Substantia nigra (tissue), 51 donors: ENCODE measurements at places on chromosomes 7 and 10.

- DNase-seq = no peak
Measured at GRCh38 chr7:77270094-77270480, 70.5 kb upstream of the FGL2 start.

DNA sequence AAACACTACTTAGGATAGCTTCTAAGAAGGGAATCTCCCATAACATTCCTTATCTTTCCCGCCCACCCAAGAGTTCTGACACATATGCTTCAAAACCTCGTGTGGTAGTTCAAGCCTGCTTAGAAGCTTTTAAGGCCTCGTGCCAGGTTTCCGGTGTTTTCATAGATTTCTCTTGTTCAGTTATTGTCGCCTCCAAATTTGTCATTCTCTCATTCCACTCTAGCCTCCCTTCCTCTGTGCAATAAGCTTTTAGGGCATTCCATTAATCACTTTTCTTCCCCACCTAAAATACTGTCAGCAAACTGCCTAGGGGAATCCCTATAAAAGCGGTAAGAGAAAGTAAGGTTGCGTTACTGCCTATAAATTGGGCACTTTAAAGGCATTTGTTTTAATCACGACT is 718 bp upstream of the BPGM start:
- no peak for DNase-seq

DNA sequence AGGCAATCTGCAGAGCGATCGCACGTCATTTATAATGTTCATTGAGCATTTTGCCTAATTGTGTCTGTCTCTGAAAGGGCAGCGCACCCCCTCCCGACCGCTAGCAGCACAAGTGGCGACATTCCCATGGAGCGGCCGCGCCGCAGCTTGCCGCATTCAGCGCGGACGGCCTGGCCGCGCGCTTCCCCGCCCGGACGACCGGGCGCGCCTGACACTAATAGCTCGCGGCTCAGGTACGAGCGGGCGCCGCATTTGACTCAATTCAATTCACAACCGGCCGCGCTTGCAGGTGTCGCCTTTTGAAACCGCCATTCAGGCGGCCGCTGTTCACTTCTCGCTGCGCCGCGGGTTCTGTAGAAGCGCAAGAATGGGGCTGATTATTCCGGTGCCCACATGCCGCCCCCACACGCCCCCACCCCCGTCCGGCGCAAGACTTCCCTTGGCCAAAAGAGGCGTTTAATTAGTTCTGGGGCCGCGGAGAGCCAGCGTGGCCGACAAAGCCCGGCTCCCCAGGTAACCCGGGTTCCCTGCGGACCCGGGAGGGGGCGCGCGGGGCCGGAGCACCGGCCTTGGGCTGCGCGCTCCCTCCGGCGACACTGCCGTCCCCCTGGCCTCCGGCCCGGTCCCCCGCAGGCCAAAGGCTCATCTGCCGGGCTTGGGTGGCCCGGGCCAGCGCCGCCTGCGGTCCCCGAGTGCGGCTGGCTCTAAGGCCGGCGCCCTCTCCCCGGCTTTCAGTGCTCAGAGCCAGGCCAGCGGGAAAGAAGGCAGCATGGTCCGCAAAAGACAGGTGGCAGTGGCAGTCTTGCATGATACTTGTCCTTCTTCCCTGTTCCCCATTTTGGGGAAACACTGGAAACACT is 18.7 kb upstream of the PTF1A start:
- no peak for DNase-seq

DNA sequence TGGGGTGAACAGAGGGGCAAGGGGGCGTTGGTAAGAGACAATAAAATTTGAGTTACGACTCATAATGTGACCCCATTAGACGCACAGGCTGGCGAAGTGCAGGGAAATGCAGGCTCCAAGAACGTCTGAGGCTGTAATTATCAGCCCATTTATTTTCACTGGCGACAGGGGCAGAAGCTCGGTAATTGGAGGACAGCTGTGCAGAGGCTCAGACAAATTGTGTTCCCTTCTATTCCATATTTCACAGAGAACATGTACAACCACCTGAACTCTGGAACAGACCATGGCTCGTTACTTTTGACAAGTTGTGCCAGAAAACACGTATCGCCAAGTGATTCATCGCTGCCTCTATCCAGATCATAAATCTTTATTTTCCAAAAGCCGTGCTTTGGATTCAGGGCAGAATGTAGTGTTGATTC is 137.3 kb upstream of the FRMD4A start:
- no peak for DNase-seq

DNA sequence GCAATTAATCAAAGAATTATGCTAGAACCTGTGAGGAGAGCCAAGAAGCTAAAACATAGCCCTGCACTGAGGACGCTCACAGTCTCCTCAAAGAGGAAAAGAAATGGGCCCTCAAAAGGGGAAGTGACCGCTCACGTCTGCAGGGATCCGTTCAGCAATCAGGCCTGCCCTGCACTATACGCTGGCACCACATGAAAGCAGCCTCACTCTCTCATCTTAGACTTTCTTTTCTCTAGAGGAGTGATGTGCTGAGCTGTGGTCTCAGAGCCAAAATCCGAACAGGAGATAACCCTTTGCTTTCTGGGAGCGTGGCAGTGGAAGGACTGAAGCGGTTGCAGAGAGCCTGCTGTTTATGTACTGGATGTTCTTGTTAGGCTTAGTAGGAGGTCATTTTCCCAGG is 6.3 kb upstream of the IL2RA start:
- DNase-seq = no peak

- DNase-seq = no peak
Measured at GRCh38 chr7:138753150-138753518, 44.7 kb upstream of the TMEM213 start.

GRCh38 chr10:12319076-12319475 is 30.3 kb upstream of the CAMK1D start:
- no peak for DNase-seq

DNA sequence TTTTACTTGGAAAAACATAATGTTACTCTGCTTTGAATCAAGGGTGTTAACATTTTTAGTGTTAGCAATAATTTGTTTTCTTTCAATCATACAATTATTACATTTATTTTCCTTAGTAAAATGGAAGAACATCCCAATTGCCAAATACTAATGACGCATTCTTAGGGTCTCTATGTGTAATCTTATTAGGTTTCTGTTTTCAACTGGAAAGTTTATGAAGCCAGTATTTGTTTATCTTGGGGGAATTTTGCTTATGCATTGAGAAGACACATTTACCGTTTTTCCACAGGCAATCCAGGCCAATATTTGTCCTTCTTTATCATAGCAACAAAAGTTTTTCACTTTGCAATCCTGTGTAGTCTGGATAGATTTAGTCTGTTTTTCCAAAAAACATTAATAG is 134.5 kb downstream of the CPED1 start:
- no peak for DNase-seq

DNA sequence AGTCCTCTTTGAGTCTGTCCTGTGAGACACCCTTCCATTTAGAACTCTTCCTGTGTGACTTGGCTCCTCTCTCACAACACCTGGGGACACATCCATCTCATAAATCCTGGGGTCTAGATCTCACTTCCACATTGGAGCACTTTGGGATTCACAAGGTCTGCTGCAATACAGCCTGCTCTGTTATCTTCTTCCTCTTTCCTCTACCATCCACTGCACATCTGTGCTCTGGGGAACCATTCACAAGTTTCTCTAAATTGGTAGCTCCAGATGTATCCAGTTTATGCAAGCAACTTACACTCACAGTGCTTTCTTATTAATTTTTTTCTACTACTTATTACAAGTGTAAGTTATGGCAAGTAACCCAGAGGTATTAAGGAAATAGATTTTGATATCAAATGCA is 5.5 kb upstream of the FIGNL1 start:
- no peak for DNase-seq

- DNase-seq = no peak
Measured at GRCh38 chr10:46216003-46216634, 70.7 kb upstream of the ANTXRL start.

- no peak for DNase-seq
Measured at GRCh38 chr7:101993311-101993710, 175.9 kb downstream of the CUX1 start.

DNA sequence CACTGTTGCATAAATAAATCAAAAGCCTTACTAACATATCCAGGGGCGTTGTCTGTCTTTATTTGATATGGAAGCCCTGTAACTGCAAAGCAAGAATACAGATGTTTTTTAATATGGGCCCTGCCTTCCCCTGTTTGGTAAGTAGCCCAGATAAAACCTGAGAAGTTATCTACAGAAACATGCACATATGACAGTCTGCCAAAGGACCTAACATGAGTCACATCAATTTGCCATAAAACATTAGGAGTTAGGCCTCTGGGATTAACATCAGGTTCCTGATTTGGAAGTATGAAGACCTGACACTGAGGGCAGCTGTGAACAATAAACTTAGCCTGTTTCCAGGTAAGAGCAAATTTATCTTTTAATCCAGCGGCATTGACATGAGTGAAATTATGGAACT is 1588.8 kb downstream of the REEP3 start:
- no peak for DNase-seq

GRCh38 chr7:148815612-148816011 is 68.5 kb downstream of the EZH2 start:
- no peak for DNase-seq

DNA sequence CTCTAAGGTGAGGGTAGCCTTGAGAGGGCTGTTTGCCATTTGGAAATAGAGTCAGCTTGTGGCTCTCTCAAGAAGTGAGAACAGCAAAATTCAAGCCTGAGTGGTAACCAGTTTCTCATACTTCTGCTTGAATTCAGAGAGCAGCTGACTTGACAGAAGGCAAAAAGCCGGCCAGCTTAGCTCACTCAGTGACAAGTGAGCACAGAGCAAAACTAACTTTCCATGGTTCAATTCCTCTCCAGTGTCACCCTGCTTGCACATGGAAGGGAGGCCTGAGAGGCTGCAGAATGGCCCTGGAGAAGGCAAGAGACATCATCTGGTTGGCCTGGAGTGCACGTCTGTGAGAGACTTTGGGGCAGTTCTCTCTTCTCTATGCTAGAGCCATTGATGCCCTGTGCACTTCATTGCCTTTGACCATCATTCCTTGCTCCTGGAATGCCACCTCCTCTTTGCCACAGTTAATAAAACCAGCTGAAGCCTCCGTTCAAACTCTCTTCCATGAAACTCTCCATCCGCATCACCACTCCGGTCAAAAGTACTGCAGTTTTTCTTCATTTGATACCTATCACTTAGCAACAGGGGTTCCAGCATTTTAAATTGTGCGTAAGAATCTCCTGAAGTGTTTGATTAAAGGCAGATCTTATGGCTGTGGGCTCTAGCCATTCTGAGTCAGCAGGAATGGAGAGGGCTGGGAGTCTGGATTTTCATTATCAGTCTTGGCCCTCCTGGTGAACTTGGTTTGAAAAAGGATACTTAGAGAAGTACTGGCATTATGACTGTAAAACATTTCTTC is 69.8 kb upstream of the PIK3CG start:
- no peak for DNase-seq

DNA sequence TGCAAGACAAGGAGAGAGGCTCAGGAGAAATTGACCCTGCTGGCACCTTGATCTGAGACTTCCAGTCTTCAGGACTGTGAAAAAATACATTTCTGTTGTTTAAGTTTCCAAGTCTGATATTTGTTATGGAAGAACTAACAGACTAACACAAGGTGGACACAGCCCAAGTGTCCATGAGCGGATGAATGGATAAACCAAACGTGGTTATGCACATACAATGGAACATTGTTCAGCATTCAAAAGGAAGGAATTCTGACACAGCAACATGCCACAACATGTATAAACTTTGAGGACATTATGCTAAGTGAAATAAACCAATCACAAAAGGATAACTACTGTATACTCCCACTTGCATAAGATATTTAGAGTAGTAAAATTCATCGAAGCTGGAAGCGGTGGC is 76.5 kb downstream of the FAM13C start:
- DNase-seq = no peak

DNA sequence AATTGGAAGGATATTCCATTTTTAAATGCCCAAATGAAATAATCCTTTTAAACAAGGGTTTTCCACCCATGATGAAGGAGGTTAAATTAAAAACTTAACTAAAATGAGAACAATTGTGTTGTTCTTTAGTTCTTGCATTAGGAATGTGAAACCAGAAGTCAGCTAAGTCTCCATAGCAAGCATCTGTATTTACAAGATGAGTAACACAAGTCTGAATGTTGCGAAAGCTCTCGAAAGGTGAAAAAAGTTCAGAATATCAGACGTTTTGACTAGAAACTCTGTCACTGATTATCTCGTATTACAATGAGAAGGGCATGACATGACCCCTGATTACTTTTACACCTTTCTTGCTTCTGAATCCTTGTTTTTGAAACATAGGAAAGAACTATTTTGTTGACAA is 149.6 kb downstream of the BICC1 start:
- no peak for DNase-seq

- no peak for DNase-seq
Measured at GRCh38 chr7:107945332-107945731, 54.3 kb downstream of the DLD start.

- DNase-seq = no peak
Measured at GRCh38 chr10:111989136-111989911, 194.2 kb downstream of the GPAM start.

GRCh38 chr10:45464958-45465567 is 91.0 kb downstream of the ALOX5 start:
- peak; percentile 84 for DNase-seq

- DNase-seq = no peak
Measured at GRCh38 chr7:3063016-3063753, 19.5 kb upstream of the CARD11 start.

- DNase-seq = no peak
Measured at GRCh38 chr10:43045631-43046287, 31.1 kb upstream of the RET start.

- DNase-seq = no peak
Measured at GRCh38 chr7:156754201-156754600, 113.6 kb downstream of the RNF32 start.

DNA sequence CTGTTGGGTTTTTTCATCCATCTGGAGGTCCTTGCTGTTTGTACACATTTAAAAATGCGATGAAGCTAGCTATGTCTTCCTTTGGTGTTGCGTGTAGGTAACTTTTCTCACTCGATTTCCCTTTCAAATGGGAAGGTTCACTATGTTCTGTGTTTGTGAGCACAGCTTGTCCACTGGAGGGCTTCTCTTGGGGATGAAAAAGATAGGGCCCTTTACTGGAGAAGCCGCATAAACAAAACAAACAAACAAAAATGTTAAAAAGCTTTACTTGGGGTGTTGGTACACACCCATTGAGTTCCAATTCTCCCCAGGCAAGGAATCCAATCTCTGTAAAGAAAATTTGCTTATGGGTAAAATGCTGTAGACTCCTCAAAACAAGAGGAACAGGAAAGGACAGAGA is 23.4 kb downstream of the CYTH3 start:
- no peak for DNase-seq

GRCh38 chr10:79305988-79306387 is 41.3 kb upstream of the PPIF start:
- DNase-seq = no peak
